ENCODE measurements at places on chromosomes 6 and 20.

GRCh38 chr20:41380551-41381193 lies 14.1 kb upstream of the EMILIN3 start:
- DNase-seq: no peak

DNA sequence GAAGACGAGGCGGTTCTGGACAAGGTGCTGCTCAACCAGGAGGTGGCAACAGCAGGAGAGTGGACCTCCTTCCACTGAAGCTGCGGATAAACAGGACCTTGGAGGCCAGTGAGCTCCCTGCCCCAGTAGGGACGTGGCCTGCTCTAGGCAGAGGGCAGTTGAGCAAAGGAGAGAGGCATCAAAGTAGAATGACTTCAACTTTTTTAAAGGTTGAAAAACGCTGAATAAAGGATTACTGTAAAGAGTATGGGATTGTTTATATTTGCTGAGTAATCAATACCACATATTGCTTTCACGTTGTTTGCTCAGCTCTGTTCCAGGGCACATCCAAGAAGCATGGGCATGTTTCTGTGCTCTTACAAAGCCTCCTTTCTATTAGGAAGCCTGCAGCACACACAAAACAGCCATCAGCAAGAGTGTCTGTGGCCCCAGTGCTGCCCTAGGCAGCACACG lies 48.1 kb downstream of the ERMARD start:
- peak; percentile 8 for DNase-seq

GRCh38 chr6:87993356-87993755 lies 54.3 kb upstream of the SPACA1 start:
- no peak for DNase-seq

GRCh38 chr6:81999826-82000225 lies 247.3 kb upstream of the TENT5A start:
- no peak for DNase-seq

GRCh38 chr20:10472871-10473270 lies 37.8 kb downstream of the SLX4IP start:
- no peak for DNase-seq

DNA sequence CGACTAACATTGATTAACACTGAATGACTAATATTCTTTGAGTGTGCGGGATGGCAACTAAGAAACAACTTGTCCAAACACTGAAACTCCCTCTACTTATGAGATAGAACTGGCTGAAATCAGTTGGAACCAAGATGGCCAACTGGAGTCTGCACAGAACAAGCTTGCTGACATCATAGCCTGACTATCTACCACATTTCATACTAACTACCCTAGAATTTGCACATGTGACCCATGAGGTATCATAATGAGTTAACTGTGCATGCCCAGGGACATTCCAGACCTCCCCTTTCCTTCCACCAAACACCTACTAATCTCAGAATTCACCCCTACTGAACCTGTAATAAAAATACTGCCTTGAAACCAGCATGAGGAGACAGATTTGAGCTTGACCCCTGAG lies 43.2 kb downstream of the PHIP start:
- no peak for DNase-seq

DNA sequence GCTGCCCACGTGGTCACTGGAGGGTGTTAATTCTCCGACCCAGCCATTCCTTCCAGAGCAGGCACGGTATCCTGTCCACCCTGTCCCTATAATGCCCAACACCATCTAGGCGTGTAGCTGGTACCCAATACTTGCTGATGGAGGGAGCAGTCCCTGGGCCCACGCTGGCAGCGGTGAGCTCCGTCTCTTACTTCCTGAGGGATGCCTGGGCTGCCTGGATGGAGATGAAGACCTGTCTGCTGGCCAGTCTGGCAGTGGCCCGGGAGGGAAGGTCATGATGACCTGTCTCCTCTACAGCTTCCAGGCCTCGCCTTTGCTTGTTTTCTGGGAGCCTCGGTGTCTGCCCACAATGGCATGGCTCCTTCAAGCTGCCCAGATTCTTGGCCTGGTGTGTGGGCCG lies 297.9 kb upstream of the SUPT3H start:
- no peak for DNase-seq
